HFFc6 (cell line): ENCODE measurements at places on chromosomes 1 and 21.
A peak's percentile ranks its signal among the peaks of the same experiment; 100 is the strongest.

GRCh38 chr21:45539796-45540600 is 2.2 kb downstream of the SLC19A1 start:
- no peak for DNase-seq

DNA sequence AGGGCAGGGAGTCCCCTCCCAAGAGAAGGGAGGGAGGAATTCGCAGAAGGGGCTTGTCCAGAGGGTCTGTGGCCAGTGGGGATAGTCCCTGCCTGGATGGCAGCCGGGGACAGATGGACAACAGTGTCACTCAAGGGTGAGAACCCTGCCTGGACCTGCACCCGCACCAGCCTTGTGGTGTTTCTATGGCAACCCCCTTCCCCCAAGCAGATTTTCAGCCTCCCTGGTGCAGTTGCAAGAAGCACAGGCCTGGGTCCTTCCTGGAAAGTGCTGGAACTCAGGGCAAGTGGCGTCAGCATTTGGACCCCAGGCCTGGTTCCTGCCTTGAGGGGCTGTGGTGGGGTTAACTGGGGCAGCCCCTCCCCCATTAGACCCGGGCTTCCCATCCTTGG is 83.8 kb upstream of the ACTL8 start:
- no peak for DNase-seq

GRCh38 chr1:47191940-47192457 is 2.2 kb upstream of the PDZK1IP1 start:
- no peak for DNase-seq

- peak; percentile 51 for DNase-seq
Observed at GRCh38 chr1:35568975-35569395, 4.1 kb upstream of the TFAP2E start.
